WTC11 (cell line): ENCODE measurements at places on chromosomes 1 and 21.

DNA sequence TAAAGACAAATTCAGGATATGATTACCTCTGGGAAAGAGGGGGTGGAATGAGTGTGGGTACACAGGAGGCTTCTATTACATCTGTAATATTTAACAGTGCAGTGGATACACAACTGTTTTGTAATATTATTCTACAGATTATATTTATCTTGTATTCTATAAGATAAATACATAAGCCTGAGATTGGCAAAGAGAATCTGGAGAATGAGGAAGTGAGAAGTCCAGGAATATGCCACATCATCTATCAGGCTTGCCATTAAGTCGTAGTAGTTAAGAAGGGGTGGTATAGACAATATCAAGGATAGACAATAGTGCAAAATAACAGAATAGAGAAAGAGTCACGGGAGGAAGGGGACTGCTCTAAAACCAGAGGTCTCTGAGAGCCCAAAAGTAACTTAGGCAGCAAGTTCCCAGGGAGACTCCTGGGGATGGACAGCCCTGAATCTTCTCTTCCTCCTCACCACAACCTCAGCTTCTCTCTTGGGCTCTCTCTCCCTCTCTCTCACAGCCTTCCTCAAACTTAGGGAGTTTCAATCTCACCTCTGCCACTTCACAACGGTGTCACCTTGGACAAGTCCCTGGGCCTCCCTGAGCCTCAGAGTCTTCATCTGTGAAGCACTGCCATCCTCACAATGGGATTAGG lies 14.0 kb upstream of the PTAFR start:
- DNase-seq: no peak

DNA sequence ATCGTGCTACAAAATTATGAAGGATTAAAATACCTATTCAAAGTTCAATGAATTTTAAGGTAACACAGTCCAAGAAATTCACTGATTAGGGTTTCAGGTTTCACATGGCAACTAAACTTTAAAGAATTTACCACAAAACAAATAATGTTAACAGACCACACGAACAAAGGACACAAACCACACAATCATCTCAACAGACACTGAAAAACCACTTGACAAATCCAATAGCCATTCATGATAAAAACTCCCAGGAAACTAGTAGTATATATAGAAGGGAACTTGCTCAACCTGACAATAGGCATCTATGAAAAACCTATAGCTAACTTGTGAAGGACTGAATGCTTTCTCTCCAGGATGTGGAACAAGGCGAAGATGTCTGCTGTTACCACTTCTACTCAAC lies 21.1 kb upstream of the SH2D5 start:
- no peak for DNase-seq

- no peak for DNase-seq
These were observed 198.2 kb downstream of the CENPF start for GRCh38 chr1:214801191-214801590.

DNA sequence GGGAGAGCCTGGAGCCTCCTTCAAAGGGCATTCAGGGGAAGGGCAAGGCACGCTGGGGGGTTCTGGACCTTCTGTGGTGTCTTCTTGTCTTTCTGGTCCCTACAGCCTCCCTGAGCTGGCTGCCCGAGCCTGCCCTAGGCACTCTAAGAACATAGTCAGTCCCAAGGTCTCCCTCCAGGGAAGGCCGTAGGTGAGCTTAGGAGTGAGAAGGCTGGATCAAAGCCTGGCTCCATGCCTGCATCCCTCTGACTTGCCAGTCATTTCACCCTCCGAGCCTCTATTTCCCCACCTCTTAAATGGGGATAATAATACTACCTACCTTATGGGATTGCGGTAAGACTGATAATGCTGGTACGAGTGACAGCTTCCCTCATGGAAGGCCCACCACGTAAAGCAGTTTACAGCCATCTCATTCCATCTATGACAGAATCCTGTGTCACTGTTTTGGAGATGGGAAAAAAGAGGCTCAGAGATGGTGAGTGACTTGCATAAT lies 20.8 kb downstream of the PTPRF start:
- no peak for DNase-seq

GRCh38 chr1:99634971-99635624 lies 10.8 kb upstream of the PALMD start:
- DNase-seq: no peak

DNA sequence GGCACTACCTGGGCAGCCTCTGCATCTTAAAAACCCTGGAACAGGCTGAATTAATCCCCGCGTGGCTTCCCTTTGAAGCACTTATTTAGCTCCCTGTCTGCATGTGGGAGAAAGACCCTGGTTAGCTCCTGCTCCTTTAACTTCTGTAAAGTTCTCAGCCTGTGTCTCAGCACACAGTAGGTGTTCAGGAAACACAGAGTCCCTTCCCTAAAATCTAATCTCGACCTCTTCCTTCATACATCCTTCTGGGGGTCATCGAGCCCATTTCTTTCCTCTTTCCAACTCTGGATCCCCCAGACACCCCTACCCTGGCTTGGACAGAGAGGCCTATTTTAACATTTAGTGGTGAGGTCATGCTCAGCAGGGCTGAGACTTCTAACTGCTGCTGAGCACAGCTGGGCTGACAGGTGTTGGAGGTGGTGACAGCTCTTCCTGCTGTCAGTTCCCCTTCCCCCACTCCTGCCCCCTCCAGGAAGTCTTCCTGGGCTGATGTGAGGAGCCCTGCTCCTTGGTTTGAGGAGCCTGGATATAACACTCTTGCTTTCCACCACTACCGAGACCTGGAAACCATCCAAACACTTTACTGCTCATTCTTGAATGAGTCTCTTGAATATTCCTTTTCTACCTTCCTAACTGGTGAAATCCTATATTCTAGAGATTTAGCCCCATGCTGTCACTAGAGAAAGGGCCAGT lies 5.3 kb downstream of the E2F2 start:
- no peak for DNase-seq

DNA sequence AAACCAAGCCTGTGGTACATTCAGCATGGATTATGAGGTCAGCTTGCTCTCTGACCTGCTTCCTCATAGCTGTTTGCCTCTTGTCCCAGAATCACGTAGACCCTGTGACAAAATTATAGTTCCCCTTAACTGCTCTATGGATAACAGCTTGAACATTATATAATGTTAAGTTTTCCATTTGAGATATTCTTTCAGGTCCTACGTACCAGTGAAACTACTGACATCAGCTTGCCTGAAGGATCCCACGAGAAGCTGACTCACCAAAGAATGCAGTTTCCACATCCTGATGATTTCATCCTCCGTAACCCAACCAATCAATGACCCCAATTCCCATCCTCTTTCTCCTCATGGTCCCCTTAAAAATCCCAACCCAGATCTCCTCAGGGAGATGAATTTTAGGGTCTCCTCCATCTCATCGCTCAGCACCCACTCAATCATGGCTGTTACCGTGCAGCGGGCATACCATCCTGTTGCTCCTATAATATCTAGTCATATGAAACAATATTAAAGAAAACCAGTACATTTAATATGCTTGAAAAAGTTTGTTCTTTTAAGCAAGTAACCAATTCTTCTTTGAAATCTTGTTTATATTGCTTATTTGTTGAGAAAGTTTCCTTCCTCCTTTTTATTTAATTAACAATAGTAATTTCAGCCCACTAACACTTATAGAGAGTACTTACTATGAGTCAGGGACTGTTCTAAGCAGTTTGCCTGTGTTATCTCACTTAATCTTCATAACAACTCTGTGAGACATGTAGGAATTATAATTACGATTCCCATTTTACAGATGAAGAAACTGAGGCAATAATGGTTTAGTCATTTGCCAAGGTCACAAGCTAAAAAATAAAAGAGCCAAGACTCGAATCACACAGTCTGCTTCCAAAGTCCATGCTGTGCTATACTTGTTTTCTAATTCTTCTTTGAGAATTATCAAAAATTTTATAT lies 27.4 kb downstream of the CHML start:
- DNase-seq: no peak

- DNase-seq: peak; percentile 77
These were observed 1.2 kb upstream of the KIRREL1 start for GRCh38 chr1:157992031-157992832.

GRCh38 chr1:52166996-52167753 lies 25.3 kb downstream of the ZFYVE9 start:
- DNase-seq: no peak

GRCh38 chr1:221939607-221940006 lies 197.7 kb upstream of the DUSP10 start:
- no peak for DNase-seq

DNA sequence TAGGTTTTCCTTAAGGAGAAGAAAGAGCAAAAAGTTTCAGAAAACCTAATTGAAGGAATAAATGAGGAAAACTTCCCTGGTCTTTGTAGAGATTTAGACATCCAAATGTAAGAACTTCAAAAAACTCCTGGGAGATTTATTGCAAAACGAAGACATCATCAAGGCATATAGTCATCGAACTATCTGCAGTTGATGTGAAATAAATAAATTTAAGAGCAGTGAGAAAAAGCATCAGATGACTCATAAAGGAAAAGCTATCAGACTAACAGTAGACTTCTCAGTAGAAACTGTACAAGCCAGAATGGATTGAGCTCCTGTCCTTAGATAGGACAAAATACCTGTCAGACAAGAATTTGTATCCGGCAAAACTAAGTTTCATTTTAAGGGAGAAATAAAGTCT lies 569.4 kb upstream of the ADAMTS5 start:
- DNase-seq: no peak
